Activated T-helper 17 cell treated with anti-CD3 and anti-CD28 coated beads, Interleukin-2, amount 50 U/mL, for 72 hours (primary cell): ENCODE measurements at places on chromosomes 7 and 10.
A peak's percentile ranks its signal among the peaks of the same experiment; 100 is the strongest.

DNA sequence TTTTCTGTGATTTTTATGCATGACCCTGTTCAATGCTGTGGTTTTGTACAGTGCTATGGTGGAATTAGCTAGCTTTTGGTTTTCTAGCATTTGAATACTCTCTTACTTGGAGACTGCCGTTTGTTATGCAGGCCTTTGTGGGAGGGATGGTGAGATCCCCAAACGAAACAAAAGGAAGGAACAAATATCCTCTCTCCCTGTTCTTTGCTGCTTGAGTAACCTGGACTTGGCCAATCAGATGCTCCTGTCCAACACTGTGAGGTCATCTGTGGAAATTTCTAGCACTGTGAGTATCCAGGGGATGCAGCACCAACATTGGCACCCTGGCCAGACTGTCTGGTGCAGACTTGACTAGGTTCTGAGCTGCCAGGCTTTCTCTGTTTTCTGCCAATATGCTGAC is 314.4 kb downstream of the ANKRD30A start:
- no peak for ATAC-seq
- no peaks in the 10 kb centered on the region for H3K36me3 ChIP-seq
- no peaks in the 10 kb centered on the region for H3K4me1 ChIP-seq
- no peak overlapping the region for H3K4me3 ChIP-seq
- no peak overlapping the region for H3K27ac ChIP-seq
- no peaks in the 10 kb centered on the region for H3K27me3 ChIP-seq

- H3K27me3 ChIP-seq = no peaks in the 10 kb centered on the region
- no peak overlapping the region for H3K27ac ChIP-seq
- H3K4me1 ChIP-seq = peaks cover 18% of the 10 kb centered on the region
- H3K4me3 ChIP-seq = no peak overlapping the region
These were observed 124.7 kb downstream of the ELMO1 start for GRCh38 chr7:37323966-37324365.

GRCh38 chr10:8130973-8131911 is 76.8 kb downstream of the GATA3 start:
- H3K4me1 ChIP-seq = peaks cover 31% of the 10 kb centered on the region
- H3K4me3 ChIP-seq = peak overlapping the region; percentile 71
- H3K36me3 ChIP-seq = peaks cover 15% of the 10 kb centered on the region
- peak overlapping the region; percentile 87 for H3K27ac ChIP-seq
- no peaks in the 10 kb centered on the region for H3K27me3 ChIP-seq

DNA sequence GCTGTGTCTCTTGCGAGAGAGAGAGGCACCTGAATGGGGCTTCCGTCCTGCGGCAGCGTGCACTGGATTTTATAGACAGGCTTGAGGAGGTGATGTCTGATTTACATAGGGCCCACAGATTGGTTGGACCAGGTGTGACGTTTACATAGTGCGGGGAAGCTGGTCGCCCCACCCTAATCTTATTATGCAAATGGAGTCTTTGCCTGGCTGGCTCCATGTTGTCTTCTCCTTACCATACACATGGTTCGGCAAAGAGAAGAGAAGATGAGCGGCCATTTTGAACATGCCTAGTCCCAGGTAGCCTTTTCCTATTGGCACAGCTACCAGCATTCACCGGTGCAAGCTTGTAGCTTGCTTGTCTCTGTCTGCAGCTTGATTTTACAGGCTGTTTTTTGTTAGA is 238.5 kb upstream of the GALNT17 start:
- H3K4me3 ChIP-seq = no peak overlapping the region
- H3K4me1 ChIP-seq = no peaks in the 10 kb centered on the region

DNA sequence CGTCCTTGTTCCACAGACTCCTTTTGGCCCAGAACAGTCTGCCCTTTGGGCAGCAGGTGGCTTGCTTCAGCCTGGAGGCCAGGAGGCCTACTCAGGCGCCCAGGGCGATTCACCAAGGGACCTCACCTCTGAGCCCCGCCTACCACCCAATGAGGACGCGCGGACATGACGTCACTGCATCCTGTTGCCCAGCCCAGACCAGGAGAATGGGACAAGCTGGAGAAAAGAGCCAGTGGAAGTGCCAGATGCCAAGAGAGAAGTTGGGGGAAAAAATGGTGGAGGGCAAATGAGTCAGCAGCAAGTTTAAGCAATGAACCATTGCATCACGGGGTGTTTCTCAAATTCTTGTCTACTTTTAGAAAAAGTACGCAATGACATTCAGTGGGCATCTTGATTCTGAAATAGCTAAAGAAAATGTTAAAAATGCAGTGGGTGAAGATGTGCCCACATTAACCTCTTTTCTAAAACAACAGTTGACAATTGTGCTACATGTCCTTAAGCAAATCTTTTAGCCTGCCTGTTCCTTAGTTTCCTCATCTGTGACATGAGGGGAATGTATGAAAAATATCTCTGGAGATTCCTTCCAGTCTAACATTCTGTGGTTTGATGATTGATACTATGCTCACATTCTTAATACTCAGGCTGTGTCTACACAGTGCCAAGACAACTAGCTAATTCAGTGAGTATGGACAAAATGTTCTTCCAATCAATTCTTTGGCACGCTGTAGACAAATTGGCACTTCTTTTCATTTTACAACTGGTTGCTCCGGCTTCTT is 23.9 kb upstream of the LEP start:
- H3K36me3 ChIP-seq = no peaks in the 10 kb centered on the region
- no peak overlapping the region for H3K27ac ChIP-seq
- peaks cover 15% of the 10 kb centered on the region for H3K27me3 ChIP-seq
- no peak for ATAC-seq

DNA sequence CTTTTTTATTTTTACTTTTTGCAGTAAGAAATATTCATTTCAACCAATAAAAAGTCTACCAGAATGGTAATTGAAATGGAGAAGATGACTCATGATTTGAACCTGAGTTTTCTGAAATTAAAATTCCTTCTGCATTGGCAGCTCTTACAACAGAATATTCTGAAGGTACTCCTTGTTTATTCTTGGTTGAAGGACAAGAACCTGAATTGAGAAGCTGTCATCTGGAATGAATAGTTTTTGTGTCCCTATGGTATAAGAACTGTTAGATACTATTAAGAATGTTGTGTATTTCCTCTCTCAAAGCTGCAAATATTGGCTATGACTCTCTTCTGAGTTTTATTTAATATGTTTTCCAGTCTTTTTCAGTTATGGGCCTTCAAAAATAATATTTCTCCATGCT is 56.1 kb downstream of the CDK1 start:
- H3K27me3 ChIP-seq = peaks cover 14% of the 10 kb centered on the region
- H3K36me3 ChIP-seq = no peaks in the 10 kb centered on the region
- no peak overlapping the region for H3K4me3 ChIP-seq
- ATAC-seq = no peak

DNA sequence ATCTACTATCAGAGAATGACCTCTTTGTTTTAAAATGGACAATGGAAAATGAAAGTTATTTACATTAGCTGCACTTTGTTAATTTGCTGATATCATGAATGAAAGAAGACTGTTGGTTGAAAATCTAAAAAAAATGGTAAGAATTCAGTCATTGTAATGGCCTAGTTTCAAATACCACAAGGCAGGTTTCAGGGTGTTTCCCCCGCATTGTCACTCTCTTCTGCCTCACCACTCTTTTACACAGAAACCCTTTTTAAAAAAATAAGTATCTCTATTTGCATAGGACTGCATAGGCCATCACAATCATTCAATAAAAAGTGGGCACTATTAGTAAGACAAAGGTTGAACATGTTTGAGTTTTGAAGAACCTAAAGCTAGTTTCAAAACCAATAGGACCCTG is 737.1 kb downstream of the INHBA start:
- no peak for ATAC-seq
